ENCODE measurements at places on chromosomes 7 and 10.
A peak's percentile ranks its signal among the peaks of the same experiment; 100 is the strongest.

- DNase-seq = no peak
Measured at GRCh38 chr7:129006636-129007414, 48.1 kb downstream of the TNPO3 start.

GRCh38 chr7:158026636-158027265 lies 560.9 kb downstream of the PTPRN2 start:
- no peak for DNase-seq

GRCh38 chr10:13659887-13660550 lies 73.3 kb downstream of the PRPF18 start:
- peak; percentile 35 for DNase-seq

GRCh38 chr10:110460111-110460809 lies 37.4 kb upstream of the DUSP5 start:
- peak; percentile 74 for DNase-seq

DNA sequence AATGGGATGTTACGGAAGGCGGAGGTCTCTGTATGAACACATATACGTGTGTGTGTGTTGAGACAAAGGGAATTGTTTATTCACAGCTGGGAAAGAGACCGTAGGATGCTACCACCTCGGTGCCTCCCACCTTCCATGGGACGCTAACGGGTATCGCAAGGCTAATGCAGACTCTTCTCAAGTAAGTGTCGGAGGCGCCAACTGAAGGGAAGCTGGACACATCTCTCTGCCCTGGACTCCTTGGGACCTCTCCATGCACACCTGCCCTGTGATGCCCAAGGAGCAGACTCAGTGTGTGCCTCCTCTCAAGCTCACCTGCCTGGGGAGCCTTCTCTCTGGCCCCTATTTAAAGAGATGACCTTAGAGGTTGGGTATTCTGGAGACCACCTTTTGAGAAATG lies 230.9 kb downstream of the DNAJB6 start:
- no peak for DNase-seq

- DNase-seq = no peak
Measured at GRCh38 chr10:60203993-60204618, 185.6 kb downstream of the ANK3 start.

DNA sequence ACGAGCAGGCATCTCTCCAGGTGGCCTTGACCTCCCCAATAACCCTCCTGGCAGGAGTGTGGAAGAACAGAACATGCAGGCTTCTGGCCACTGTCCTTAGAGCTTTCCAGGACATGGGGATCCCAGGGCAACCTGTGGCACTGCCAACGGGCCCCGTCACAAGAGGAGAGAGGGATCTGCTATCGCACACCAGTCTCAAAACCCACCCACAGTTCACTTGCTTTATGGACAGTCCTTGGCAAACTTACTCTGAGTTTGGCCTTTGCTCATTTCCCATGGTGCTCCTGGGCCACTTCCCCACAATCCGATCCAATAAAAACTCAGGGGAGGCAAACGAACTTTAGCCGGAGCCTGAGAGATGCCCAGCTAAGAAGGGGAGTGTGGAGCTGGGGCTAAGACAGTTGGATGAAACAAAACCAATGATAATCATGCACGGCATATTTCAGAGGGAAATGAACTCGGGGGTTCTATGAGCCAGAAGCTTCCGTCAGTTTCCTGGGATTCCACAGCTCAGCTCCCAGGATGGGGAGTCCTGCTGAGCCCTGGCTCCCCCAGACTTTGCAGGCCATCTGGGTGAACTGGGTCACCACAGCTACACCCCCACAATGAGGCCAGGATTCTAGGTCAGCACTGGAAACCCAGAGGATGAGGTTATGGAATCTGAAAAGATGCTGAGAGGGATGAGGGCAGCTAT lies 158.4 kb downstream of the NEURL1 start:
- no peak for DNase-seq

GRCh38 chr10:61592581-61592980 lies 70.1 kb upstream of the CABCOCO1 start:
- DNase-seq = no peak
